NCI-H2171 treated with DMSO at 0.1 percent for 48 hours (cell line): ENCODE measurements at places on chromosomes 1 and 21.

GRCh38 chr1:164928232-164928812 lies 369.3 kb downstream of the PBX1 start:
- no peak for DNase-seq

GRCh38 chr1:234960722-234961455 lies 167.7 kb downstream of the TOMM20 start:
- no peak for DNase-seq

GRCh38 chr21:26115305-26115704 lies 55.3 kb downstream of the APP start:
- DNase-seq = peak; percentile 90

- DNase-seq = no peak
These were observed 2.5 kb downstream of the PPT1 start for GRCh38 chr1:40094466-40095110.

- DNase-seq = no peak
These were observed 315.9 kb downstream of the ST6GALNAC3 start for GRCh38 chr1:76390456-76390855.

- DNase-seq = no peak
These were observed 75.7 kb downstream of the ARHGEF10L start for GRCh38 chr1:17615157-17615556.

DNA sequence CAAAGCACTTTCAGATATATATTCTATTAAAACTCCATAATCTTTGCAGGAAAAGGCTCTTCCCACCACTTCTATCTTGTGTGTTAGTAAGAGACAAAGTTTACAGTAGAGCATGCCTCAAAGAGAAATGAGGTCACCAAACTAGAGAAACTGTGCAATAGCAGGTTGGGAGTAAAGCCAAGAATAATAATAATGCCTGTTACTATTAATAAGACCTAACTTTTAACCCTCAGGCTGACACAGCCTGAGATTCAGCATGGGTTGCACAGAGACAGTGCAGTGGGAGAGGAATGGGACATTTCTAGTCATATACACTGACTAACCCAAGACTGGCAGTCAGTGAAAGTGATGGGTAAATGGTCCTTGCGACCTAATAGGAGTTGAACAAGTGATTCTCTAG lies 320.2 kb upstream of the NFIA start:
- no peak for DNase-seq

- DNase-seq = no peak
These were observed 4.6 kb downstream of the PGLYRP4 start for GRCh38 chr1:153343811-153344717.

GRCh38 chr1:186768906-186769305 lies 59.8 kb upstream of the PLA2G4A start:
- DNase-seq = no peak

- no peak for DNase-seq
These were observed 53.5 kb upstream of the TRAPPC10 start for GRCh38 chr21:43958364-43959158.
